Mesothelial cell of epicardium (in vitro differentiated cells): ENCODE measurements at places on chromosomes 13 and 19.

DNA sequence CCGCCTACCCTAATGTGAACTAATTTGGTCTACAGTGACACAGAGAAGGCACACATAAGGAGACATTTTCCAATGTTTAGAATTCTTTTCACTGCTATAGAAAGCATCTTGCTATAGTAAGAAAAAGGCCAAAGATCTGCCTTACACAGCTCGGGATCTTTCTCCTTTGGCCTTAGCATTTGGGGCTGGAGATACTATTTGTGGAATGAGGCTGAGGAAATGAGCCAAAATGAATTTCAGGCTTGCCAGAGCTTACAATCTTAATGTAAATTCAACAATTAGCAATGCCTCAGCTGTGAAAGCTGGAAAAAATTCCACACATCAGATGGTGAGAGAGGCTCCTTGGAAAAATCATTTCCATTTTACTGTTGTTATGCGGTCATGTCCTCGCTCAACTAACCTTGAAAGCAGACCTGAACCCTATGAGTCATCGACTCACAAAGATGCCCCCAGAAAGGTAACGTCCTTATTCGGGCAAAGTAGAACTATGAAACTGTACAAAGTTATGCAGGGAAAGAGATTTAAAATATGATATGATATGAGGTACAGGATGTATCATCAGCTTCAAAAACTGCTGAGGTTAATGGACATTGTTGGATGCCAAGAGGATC lies 324.5 kb upstream of the NBEA start:
- no peak for DNase-seq

DNA sequence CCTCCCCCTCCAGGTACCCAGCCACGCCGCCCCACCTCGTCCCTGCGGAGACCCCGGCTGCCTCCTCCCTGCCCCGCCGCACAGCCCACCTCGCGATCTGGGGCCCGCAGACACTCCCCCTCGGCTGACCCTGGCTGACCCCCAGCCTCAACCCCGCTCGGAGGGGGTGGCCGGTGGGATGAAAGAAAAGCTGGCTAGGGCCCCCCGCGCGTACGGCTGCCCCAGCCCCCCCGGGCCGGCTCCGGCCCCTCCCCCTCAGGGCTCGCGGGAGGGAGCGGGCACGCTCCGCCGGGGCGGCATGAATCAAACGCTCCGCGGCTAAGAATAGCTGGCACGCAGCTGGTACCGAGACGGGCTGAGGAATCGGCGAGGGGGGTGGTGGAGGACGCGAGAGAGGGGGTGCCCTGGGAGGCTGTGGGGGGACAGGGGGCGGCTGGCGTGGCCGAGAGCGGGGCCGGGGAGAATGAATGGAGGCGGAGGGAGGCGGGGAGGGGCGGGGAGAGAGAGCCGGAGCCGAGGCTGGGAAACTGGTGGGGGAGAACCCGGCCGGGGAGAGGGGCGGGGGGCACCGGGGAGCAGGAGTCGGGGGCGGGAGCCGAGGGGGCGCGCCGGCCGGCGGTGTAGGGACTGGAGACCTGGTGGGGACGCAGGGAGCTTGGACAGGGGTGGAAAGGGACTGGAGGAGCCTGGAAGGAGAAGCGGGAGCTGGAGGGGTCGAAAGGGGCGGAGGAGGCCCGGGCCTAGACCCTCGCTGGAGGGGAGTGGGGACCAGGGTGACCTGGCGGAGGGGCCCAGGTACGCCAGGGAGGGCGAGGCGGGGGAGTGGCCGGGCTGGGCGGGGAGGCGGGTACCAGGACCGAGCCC lies 1.1 kb downstream of the SHANK1 start:
- DNase-seq = no peak

DNA sequence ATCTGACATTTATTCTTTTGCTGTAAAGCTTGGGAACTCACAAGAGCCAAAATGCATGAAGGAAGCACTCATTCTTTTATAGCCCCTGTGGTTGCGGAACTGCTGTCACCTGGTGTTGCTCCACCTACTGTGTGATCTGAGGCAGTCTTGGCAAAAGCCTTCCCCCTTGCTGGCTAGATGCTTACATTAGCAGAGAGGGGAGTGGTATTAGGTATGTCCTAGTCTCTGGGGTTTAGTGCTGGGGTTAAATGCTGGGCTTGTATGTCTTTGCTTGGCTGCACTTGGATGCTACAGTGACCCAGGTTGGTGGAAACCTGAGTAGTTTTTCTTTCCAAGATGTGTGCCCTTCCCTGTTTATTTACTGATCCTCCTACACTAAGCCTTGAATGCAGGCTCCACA lies 99.3 kb downstream of the WDFY2 start:
- DNase-seq = no peak

DNA sequence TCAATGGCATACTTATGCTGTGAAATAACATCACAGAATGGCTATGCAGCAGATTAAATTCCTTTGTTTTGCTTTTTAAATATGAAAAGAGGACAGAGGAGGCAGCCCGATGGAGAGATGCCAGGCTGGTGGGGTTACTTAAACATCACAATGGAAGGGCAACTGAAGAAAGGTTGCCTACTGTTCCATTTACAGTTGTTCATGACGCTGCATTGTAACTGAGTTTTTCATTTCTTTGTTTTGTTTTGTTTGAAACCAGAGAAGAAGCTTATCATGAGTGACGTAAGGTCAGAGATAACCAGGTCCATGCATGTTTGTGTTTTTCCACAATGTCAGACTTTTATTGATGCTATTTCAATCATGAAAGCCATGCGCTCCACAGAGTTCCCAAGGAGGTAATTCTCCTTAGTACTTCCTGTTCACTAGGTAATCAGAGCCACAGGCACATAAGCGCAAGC lies 273.8 kb downstream of the LHFPL6 start:
- DNase-seq = no peak

- DNase-seq = no peak
These were observed 56.4 kb upstream of the TRPC4 start for GRCh38 chr13:37925878-37926473.

DNA sequence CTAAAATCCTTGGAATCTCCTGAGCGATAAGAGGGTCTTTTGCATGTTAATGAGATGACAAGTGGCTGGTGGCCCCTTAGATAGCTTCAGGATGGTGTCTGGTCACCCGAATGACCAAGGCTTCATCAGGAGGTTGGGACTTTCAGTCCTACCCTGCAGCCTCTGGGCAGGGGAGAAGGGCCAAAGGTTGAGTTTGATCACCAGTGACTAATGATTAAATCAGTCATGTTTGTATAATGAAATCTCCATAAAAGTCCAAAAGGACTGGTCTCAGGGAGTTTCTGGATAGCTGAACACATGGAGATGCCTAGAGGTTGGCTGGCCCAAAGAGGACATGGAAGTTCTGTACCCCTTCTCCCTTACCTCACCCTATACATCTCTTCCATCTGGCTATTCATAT lies 316.2 kb downstream of the MTUS2 start:
- no peak for DNase-seq

GRCh38 chr13:39132286-39133230 lies 94.3 kb downstream of the NHLRC3 start:
- no peak for DNase-seq

- DNase-seq = peak; percentile 45
These were observed 46.0 kb downstream of the C13orf46 start for GRCh38 chr13:113927661-113928581.

- no peak for DNase-seq
These were observed 508 bp downstream of the ZBTB7A start for GRCh38 chr19:4066176-4066606.

GRCh38 chr13:109668433-109669233 lies 117.8 kb downstream of the IRS2 start:
- no peak for DNase-seq

DNA sequence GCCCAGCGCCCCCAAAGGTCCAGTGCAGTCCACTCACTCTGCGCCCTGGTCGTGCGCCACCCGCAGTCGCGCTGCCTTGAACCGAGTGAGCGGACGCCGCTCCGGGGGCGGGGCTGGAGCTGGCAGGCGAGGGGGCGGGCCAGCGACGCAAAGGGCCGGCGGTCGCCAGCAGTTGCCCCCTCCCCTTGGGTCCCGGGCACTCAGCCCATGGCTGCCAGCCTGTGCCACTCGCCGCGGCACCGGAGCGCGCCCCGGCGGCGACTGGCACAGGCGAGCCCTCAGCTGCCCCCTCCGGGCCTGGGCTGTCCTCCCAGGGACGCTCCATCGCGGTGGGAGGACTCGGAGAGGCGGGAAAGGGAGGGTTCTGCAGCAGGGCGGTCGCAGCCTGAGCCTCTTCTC lies at the start of gene S1PR5:
Gene S1PR5, minus strand, starts transcription at position 87 of the 399 bp plus-strand sequence. CDS start 2,436 bp downstream, outside the sequence.
- DNase-seq = no peak

GRCh38 chr13:36550177-36550576 lies 117.9 kb downstream of the CCNA1 start:
- DNase-seq = no peak

DNA sequence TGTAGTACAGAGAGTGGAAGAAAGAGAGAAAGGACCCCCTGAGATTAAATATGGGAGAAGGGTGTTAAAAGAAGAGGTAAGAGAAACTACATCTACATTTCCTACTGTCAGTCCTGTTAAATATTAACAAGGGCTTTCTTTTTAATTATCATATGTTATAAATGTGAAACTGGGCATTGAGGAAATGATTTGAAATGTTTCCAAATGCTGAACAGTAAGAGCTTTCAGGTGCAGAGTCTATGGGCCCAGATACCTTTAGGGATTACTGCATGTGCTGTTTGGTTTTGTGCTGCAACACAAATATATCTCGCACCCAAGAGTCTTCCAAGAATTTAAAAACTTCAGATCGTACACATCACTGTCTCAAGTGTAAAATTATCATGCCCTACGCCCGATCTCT lies 176.3 kb downstream of the RBM26 start:
- no peak for DNase-seq

GRCh38 chr19:33631609-33631973 lies 9.8 kb downstream of the CHST8 start:
- no peak for DNase-seq

DNA sequence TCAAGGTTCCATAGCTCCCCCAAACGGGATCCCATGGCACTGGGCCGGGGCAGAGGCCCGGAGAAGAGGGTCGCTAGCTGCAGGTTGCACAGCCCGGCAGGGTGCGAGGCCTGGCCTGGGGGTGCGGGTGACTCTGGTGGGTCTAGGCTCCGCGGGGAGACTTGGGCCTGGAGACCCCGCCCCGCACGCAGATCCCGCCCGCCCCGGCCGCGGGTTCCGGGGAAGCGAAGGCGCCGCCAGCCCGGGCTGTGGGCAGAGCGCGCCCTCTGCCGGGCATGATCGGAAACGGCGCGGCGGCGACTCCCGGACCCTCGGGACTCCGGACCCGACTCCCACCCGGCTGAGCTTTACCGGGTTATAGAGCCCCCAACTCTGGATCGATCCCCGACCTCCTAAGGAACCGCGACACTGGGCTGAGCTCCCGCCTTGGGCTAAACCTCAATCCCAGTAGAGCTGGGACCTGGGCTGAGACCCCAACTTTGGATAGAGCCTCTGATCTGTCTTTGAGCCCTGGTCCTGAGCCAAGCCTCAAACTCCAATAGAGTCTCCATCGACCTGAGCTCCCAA lies 3.1 kb upstream of the TNFAIP8L1 start:
- peak; percentile 75 for DNase-seq

DNA sequence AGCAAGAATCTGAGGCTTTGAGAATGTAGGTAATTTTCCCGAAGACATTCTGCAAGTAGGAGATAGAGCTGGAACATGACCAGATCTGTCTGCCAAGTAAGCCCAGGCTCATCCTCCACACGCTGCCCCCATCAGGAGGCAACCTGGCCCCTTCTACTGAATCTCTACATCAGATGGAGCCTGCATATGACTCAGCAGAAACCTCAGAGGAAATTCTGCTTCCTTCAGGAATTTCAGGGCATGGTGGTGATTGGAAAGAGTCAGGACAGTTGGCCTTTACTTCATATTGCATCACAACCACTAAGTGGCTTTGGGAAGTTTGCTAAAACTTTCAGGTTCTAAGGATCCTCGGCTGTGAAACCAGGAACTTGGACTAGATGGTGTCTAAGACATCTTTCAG lies 85.2 kb downstream of the LRRC63 start:
- DNase-seq = no peak

- no peak for DNase-seq
These were observed 122.9 kb downstream of the MIPEP start for GRCh38 chr13:23766283-23766682.

GRCh38 chr19:17347361-17347760 lies 10.0 kb downstream of the GTPBP3 start:
- no peak for DNase-seq

DNA sequence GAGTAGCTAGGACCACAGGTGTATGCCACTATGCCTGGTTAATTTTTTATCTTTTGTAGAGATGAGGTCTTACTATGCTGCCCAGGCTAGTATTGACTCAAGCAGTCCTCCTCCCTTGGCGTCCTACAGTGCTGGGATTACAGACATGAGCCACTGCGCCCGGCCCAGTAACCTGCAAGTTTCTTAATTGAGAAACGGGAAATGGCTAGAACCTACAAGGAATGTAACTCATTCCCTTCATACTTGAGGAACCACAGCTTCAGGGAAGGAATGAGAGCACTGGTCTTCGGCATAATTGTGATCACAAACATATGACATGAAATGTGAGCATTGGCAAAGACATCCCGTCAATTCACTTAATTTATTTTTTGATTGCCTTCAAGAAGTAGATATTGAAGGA lies 157.0 kb downstream of the KLF5 start:
- no peak for DNase-seq

DNA sequence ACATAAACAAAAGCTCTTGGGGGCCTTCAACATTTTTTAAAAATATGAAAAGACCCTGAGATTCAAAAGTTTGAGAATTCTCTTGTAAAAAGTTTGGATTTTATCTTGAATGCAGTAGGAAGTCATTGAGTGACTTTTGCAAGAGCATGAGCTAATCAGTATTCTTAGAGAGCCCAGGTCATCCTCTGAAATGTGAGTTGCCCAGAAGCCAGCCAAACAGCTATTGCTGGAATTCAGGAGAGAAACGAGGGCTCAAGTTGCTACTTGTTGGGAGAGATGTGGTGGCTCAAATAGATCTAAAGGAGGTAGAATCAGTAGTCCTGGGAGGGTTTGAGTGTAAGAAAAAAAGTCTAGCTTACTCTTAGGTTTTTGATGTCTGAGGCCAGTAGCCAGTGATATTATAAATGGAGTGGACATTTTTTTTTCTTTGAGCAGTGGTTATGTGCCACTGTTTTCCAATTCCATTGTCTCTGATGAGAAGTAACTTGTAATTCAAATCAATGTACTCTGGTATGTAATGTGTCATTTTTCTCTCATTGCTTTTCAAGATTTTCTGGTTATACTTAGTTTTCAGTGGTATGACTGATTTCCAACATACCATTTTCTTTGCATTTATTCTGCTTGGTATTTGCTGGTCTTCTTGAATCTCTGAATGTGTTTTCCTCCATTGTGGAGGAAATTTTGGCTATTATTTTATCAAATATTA lies 30.7 kb downstream of the LMO7 start:
- DNase-seq = no peak

DNA sequence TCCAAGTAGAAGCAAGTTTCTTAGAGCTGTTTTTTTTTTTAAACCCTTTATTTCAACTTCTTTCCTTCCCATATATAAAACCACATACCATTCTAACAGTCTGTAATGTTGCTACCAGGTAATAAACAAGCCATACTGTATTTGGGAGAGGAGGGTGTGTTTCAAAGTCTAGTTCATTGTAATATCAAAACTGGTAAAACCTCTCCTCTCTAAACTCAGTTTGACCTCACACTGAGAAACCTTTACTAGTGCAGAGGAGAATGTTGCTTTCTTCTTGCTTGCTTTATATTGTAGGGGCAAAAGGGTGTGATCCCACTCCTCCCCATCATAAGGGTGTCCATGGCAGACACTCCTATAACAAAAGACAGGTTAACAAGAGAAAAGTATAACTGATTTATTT lies 155.1 kb downstream of the GGACT start:
- DNase-seq = no peak
